ENCODE measurements at places on chromosomes 1 and 21.

DNA sequence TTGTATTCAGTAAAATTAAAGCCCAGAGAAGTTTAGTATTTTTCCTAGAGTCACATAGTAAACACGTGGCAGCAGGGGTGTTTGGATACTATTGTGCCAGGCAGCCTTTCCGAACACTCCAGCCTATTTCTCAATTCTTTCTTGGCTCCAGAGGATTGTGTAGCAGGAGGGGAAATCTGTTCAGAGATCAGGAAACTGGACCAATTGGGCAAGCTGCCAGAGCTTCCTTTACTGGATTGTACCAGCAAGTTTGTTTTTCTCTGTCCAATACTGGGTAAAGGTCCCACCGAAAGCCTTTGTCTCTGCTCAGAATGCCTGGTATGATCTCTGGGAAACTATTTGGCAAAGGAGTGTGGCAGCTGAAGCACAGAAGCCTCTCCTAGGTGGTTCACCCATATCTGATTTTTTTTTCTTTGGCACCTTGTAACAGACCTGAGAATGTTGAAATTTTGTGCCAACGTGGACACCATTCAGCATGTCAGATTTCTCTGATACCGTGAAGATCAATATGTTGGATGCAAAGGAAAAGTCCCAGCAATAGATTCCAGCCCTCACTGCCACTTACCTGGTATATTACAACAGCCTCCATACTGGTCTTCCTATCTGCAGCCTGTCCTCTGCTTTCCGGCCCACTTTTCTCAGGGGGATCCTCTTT lies 126.2 kb downstream of the FGGY start:
- DNase-seq: no peak

DNA sequence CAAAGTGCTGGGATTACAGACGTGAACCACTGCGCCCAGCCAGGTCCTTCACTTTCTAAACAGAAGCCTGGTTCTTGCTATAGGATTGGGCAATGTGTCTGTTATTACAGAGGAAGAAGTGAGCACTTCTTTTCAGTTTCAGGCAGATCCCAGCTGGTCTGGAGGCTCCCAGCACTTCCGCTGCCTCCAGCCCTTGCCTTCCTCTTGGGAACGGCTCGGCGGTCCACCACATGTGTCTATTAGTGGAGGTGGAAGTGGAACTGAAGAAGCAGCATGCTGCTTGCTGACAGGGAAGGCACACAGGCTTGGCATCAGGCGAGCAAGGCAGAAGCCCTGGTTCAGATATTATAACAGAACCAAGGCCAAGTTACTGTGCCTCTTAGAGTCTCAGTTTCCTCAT lies 17.0 kb downstream of the MKNK1 start:
- DNase-seq: no peak

DNA sequence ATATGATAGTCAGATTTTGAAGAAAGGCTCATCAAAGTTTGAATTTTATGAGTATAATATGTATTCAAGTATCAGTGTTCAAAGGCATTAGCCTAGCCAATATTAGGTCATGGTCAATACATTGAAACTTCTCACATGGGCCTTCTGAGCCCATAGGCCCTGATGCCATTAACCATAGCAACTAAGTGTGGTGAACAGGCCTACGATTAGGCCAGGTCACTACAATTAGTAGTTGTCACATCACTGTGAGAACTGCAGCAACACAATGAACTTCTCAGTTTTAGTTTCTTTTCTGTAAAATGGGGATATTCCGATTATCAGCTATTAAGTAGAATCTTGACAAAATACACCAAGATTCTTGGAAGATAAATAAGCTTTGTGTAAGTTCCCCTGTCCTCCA lies 30.0 kb downstream of the CELF3 start:
- DNase-seq: no peak

DNA sequence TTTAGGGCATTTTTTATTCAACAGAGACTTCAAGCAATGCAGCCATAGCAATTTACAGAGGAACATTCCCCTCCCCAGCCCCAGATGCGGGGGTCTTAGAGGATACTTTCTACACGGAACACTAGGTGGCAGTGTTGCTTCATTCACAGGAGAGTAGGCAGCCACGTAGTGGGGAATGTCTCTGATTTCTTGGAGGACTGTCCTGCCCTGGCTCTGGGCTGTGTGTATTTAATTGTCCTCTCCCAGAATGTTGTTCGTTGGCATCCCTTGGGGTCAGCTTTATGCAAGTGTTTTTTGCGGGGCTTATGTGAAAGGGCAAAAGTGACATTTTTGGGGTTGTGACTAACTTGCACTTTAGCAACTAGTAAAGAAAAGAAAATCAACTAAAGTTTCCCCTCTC lies 96.9 kb downstream of the PAPPA2 start:
- DNase-seq: no peak

- DNase-seq: no peak
Observed at GRCh38 chr1:89069951-89070350, 4.9 kb upstream of the GBP1 start.

DNA sequence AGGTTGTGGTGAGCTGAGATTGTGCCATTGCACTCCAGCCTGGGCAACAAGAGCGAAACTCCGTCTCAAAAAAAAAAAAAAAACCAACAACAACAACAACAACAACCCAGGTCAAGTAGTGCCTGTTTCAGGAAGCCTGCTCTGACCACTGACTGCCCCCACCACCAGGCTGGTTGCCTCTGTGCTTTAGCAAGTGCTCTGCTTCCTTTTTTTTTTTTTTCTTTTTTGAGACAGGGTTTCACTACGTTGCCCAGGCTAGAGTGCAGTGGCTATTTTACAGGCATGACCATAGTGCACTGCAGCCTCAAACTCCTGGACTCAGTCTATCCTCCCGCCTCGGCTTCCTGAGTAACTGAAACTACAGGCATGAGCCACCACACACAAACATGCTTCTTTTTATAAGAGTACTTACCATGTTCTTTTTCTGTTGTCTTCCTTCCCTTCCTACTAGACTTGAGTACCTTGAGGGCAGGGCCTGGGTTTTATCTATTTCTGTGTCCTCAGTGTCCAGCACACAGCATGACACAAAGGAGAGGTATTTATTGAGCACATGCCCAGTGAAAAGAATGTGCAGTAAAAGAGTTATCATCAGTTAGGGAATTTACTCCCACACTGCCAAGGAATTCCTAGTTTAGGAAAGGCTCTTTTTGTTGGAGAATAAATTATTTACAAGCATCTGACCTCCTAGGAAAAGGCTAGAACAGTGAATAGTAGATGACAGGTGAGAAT lies 9.9 kb upstream of the COA7 start:
- no peak for DNase-seq

- DNase-seq: no peak
Observed at GRCh38 chr1:23553231-23554126, 5.8 kb downstream of the ID3 start.

GRCh38 chr1:65020774-65021173 lies 54.4 kb upstream of the JAK1 start:
- no peak for DNase-seq

- DNase-seq: no peak
Observed at GRCh38 chr1:27122652-27123051, 32.3 kb downstream of the SLC9A1 start.

DNA sequence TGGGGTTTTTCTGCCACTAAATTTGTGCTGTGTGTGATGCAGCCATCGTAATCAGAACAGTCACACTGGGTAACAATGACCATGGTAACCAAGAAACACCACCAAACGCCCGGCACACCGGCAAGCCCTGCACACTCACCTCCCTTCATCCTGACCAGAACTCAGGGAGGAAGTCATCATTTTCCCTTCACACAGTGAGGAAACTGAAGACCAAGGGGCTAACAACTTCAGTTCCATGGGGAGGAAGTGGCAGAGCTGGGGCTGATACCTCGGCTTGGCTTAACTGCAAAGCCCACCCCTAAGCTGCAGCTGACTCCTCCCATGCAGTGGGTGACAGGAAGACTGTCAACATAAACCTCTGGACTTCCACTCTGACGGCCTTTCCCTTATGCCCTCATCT lies 69.3 kb upstream of the BCAR3 start:
- DNase-seq: no peak

DNA sequence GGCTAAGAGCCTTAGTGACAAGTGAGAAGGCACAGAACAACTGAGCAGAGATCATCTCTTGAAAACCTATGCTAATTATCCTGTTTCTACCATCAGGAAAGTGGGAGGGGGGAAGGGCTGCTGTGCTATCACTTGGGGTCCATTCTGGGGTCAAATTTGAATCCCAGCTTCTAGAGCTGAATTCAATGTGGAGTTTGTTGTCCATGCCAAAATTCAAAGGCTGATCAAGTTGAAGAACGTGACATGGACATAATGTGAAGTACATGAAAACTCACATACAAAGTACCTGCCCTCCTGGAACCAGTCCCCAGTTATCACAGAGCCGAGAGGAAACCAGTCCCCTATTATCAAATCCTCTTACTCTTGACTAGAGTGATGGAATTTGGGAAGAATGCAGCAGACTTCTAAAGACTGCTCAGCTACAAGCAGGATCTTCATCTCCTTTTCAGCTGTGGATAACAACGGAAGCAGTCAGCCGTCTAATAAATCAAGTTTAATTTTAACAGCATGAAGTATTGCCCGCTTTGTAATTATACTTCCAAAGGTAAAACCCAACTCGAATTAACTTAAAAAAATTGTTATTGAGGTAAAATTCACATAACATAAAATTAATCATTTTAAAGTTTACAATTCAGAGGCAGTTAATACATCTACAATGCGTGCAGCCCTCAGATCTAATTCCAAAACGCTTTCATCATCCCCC lies 78.3 kb downstream of the SLC45A1 start:
- DNase-seq: no peak

- no peak for DNase-seq
Observed at GRCh38 chr1:11529763-11530730, 51.1 kb downstream of the DISP3 start.

DNA sequence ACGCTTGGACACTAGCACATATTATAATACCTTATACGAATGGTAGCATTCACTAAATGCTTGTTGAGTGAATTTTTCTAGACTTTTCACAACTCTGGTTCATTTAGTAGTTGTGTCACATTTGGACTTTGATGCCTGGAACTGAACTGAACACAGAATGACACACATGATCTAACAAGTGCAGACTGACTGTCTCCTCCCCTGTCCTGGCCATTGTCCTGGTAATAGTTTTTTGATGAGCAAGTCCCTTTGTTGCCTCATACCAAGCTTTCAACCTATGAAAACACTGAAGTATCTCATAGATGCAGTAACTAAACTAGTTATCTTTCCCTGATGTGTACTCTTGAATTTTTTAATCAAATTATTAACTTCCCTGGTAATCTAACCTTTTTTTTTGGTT lies 66.4 kb downstream of the LRRC8D start:
- no peak for DNase-seq

GRCh38 chr21:34574601-34575529 lies 40.0 kb downstream of the RCAN1 start:
- DNase-seq: no peak

GRCh38 chr1:228346731-228347130 lies 59.9 kb downstream of the TRIM11 start:
- DNase-seq: no peak

DNA sequence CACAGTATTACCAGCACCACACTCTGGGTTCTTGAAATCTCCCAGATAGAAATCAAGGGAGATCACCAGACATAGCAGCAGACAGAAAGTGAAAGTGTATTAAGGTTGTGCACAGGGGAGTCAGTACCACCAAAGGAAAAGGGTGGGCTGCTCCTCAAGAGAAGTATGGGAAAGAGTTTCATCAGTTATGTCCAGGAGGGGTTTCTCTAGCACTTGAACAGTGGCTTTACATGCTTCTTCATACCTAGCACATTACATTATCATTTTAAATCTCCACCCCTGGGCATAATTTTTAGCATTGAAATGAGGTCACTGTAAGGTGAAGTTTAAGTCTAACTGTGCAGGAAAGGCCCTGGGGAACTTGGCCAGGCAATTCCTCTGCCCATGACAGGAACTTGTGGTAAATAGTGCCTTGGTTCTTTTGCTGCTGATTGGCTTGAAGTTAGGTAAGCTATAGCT lies 601.0 kb downstream of the NUF2 start:
- no peak for DNase-seq

- DNase-seq: no peak
Observed at GRCh38 chr1:66350001-66350547, 183.9 kb upstream of the SGIP1 start.

DNA sequence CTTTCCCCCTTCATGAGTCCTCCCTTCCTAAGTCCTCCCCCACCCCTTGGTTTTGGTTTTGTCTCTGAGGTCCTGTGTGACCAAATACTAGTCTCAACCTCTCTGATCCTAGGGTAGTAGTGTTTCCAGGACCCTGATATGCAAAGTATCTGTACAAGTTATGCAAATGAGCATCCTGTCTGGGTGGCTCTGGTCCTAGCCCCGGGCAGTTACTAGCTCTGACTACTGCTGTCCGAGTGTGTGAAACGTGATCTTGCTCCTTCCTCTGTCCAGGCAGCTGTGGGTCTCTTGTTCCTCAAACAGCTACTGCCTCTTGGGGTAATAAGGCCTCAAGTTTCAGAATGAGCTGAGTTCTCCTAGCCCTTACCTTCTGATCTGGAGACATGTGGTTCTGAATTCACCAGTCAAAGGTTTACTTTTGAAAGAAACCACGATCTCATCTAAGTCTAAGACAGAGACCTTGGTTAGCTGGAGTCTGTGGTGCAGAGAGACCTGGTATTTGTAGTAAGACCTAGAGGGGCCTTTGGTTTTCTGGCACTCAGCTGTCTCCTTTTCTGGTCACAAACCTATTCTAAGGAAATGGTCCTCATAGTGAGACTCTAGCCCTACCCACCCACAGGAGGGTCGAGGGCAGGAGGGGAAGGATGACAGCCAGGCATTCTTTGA lies 31.0 kb upstream of the IL19 start:
- DNase-seq: no peak

DNA sequence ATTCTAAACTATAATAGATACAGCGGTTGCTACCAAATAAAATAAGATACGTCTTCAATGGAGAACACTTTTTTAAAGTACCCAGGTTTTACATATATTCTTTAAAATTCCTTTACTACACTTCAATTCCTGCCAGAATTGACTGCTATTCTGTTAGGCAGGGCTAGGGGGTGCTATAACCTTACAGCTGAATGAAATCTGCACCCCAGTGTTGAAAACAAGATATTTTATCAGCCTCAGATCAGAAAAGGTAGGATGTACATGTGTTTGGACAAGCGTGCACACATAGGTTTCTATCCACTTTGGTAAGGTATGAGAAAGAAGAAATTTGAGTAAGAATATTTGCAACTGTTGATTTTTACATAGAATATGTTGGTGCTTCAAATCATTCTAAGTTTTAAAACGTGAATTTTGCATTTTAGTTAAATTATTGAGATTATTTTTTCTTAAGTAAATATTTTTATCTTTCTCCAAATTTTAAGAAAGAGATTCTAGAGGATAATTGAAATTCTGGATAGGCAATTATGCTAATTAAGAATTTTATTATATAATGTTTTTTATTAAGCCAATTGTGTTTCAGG lies 490.8 kb upstream of the ADGRL4 start:
- DNase-seq: no peak

DNA sequence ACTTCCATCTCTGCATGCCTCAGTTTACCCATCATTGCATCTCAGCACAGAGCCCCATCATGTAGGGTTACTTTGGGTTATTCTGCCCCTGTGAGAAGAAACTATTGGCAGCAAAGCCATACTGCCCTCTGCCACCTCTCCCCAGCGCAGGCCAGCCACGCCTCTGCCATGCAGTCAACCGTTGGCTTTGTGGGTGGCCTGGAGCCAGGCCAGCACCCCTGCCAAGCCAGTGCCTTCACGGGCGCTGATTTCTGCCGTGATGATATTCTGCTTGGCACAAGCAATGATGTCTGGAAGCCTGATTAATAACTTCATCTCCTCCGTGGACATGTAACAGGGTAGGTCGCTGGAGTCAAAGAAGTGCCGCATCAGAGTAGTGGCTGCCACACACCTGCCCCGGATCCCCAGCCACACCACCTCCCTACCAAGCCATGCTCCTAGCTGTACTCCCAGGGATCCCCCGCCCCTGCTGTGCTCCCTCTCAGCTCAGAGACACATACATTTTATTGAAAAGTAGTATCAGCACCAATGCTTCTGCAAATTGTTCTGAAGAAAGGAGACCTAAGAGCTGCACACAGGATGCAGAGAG lies 15.0 kb upstream of the CEP85 start:
- no peak for DNase-seq

Measured in activated gamma-delta T cell (primary cell).